ENCODE measurements at places on chromosomes 13 and 19.

DNA sequence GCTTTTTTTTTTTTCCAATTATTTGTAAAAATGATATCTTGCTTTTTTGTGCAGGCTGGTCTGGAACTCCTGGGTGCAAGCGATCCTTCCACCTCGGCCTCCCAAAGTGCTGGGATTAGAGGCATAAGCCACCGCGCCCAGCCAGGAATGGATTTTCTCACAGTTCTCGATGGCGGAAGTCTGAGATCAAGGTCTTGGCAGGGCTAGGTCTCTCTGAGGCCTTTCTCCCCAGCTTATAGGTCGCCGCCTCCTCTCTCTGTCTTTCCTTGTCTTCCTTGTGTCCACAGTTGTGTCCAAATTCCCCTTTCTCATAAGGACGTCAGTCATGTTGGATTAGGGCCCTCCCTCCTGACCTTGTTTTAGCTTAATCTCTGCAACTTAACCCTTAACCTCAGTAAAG, 200.5 kb downstream of the UQCRFS1 start:
- no peak overlapping the region for H3K4me3 ChIP-seq
- no peak for DNase-seq
- no peak overlapping the region for H3K27ac ChIP-seq
- H3K36me3 ChIP-seq: no peaks in the 10 kb centered on the region
- H3K4me1 ChIP-seq: no peaks in the 10 kb centered on the region

DNA sequence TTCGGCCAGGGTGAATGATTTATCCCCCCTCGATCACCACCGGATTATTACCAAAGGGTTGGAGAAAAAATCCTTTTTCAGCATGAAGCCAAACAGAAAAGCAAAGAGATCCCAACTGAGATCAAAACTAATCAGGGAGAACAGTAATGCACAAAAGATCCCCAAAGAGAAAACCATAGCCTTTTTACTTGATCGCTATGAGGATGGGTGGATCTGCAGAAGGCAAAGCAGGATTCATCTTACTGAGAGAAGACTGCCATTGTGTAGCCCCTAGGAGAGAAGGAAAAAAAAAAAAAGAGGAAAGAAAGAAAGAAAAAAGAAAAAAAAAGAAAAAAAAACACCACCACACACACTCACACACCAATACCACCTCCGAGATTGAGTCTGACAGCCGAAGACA, at the start of gene FGF14:
TSS of gene FGF14 (minus strand) at position 283 of the 400 bp plus-strand sequence.
- peaks cover 28% of the 10 kb centered on the region for H3K27me3 ChIP-seq
- H3K4me3 ChIP-seq: peak within 1 kb of the TSS; percentile 44
- no peak within 1 kb of the TSS for H3K27ac ChIP-seq
- H3K4me1 ChIP-seq: no peaks in the 10 kb centered on the region
- DNase-seq: no peak

DNA sequence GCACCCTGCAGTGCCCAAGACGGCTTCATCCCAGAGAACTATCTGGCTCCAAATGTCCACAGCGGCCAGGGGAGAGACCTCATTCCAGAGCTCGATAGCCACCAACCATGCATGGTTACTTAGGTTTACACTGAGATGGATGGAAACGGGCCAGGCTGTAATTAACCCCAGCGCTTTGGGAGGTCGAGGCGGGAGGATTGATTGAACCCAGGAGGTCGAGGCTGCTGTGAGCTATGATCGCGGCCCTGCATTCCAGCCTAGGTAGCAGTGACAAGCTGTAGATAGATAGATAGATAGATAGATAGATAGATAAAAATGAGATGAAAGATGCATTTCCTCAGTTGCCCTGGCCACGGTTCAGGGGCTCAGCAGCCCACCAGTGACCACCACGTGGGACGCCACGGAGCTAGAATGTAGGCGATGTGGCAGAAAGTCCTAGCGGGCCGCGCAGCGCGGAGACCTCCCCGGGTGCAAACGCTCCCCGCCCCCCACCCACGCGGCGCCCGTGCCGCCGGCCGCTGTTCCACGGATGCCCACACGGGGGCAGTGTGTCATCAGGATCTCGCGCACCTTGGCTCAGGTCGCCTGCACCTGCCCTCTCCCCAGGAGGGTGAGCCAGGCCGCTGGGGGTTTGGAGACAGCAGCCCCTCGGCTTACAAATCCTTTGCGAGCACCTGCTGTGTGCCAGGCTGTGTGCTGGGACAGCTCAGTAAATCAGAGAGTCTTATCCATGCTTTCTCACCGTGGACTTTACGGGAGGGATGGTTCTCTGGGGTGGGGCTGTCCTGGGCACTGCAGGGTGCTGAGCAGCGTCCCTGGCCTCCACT, 13.5 kb upstream of the TLE5 start:
- H3K27ac ChIP-seq: no peak overlapping the region
- no peak overlapping the region for H3K4me3 ChIP-seq
- H3K27me3 ChIP-seq: no peaks in the 10 kb centered on the region
- H3K4me1 ChIP-seq: peaks cover 2% of the 10 kb centered on the region

DNA sequence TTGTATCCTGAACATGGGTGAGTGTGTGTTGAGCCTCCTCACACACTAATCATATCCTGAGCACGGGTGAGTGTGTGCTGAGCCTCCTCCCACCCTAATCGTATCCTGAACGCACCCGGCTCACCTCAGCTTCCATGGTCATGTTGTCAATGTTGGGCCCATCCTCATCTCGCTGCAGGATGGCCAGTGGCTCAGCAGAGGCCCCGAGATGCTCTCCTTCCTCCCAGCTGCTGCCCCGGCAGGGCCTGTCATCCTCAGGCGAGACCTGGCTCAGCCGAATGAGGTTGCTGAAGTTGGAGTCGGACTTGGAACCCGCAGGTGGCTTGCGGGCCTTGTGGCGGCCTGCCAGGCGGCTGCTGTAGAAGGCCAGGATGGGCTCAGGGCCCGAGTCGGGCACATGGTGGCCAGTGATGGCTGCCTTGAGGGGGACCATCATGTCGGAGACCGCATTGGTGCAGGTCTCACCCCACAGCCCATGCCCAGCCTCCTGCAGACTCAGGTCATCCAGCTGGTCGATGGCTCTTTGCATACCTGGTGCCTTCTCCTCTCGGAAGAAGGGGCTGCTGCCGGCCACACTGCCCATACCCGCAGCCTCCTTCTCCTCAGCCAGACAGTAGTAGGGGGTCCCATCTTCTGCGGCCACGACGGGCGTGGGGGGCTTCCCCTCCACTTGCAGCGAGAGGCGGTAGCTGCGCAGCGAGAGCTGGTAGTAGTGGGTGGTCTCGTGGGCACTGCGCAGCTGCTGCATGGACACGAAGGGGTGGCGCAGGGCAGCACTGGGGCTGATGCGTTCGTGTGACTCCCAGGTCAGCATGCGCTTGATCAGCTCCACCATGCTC, 9.6 kb downstream of the HIPK4 start:
- no peak overlapping the region for H3K4me3 ChIP-seq
- H3K36me3 ChIP-seq: peaks cover 4% of the 10 kb centered on the region
- no peaks in the 10 kb centered on the region for H3K27me3 ChIP-seq
